Heart left ventricle (tissue), 16 donors: ENCODE measurements at places on chromosomes 2 and 18.

- DNase-seq = no peak
Observed at GRCh38 chr18:78169174-78169864, 810.3 kb upstream of the SALL3 start.

GRCh38 chr2:144364944-144365738, 154.8 kb downstream of the ZEB2 start:
- no peak for DNase-seq

DNA sequence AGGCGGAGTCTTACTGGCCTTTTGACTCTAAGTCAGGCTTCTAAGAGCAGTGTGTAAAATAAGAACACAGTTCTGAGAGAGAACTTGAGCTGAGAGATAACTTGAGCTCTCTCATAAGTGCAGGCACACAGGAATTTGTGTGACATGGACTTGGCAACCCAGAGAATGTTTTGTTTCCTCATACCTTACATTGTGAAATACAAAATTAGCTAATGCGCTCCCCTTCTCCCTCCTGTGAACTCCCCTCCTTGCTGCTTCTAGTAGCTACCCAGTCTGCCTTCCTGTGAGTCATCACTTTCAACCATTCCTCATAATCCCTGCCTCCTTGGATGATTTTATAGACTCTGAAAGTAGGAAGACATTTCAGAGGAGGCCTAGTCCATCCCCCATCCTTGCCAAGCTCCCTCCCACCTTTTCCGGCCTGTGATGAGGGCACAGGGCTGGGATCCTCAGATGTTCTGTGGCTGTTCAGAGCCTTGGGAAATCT, 22.6 kb downstream of the FER1L5 start:
- DNase-seq = no peak

DNA sequence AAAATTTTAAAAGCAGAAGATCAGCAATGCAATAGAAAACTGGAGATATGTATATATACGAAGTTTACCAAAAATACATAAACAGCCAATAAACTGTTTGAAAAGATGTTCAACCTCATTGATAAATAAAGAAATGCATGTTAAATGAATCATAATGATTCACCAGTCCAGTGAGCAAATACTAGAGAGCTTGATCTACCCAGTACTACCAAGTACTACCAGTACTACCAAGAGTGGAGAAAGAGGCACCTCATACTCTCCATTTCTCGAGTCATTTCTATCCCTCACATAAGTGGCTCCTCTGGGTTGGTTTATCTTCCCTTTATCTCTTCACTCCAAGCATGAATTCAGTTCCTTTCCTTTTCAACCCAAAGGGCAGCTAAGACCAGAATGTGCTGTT, 138.9 kb downstream of the MREG start:
- DNase-seq = no peak

DNA sequence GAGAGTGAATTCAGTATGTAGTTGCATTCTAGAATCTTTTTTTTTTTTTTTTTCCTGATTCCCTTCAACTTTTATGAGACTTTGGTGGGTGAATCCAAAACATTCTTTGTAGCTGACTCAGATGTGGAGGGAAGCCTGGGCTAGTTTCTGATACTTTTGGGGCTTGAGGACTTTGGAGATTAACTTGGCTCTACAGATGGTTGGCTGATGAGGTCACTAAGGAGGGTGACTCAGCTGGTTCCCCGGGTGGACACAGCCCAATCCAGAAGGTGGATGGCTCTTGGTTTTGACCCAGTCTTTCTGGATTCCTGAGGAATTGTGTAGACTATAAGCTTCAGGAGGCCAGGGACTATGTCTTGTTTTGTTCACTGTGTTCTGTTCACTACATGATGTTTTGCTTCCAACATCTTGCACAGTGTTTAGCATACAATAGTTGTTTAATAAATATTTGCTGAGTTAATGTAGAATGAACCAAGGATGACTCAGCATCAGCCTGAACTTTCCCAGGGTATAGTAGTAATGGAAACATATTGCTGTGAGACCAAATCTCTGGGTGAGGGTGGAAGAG, 30.5 kb downstream of the LAMA3 start:
- DNase-seq = peak; percentile 48

- no peak for DNase-seq
Observed at GRCh38 chr18:11950824-11951223, 30.5 kb upstream of the IMPA2 start.

DNA sequence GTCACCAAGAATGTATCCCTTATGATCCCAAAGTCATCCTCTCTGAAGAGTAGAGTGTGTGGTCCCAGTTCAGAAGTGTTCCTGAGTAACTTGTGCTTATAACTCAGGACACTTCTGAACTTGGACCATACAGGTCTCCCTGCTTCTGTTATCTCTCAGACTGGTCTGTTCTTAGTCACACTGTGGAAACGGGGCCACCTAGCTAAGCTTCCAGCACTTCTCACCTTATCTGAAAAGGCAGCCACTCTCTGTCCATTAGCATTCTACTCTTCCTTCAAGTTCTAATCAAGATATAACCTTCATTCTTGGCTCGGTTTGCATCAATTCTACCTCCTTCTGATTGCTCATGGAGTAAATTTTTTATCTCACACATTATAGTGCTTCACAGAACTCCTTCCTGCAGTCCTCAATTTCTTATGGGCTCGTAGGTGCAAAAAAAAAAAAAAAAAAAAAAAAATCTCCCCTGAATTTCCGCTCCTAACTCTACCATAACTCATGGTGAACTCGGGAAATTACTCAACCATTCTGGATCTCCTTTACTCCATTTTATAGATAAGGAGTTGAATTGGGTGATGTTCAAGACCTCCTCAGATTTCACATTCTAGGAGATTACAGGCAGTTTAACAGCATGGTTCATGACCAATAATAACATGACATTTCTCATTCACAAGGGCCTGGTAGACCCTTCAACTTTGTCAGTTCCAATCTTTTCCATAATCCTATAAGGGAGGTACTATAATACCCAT, 108.4 kb downstream of the TACR1 start:
- DNase-seq = no peak
